ENCODE measurements at places on chromosomes 7 and 10. TPM values are rescaled to one million over a fixed set of nuclear protein-coding genes. Genes with fewer than 3 reads are reported as not detected.

Gene ATG9B
- 14.4 TPM for total RNA-seq

Gene AKAP9
- total RNA-seq, result 40.6 TPM

Gene CABCOCO1
- total RNA-seq, result not detected

Gene TFR2
- 10.0 TPM for total RNA-seq

Gene ARL3
- 2.8 TPM for total RNA-seq

Gene CRPPA
- 0.99 TPM for total RNA-seq
